ENCODE measurements at places on chromosomes 11 and 22. TPM values are rescaled to one million over a fixed set of nuclear protein-coding genes. Genes with fewer than 3 reads are reported as not detected.
A peak's percentile ranks its signal among the peaks of the same experiment; 100 is the strongest.

CHRNA10 gene
- 0.50 TPM for total RNA-seq

GUCY1A2 gene
- 0.50 TPM for total RNA-seq

NRIP3 gene
- 4.1 TPM for total RNA-seq

OR52K1 gene
- not detected for total RNA-seq

GRCh38 chr22:19109198-19110063 lies 12.8 kb downstream of the DGCR2 start:
- H3K27me3 ChIP-seq, result no peaks in the 10 kb centered on the region
- DNase-seq, result peak; percentile 48
- H3K36me3 ChIP-seq, result no peaks in the 10 kb centered on the region
- no peak overlapping the region for H3K4me3 ChIP-seq
- peaks cover 2% of the 10 kb centered on the region for H3K4me1 ChIP-seq

- no peak overlapping the region for H3K27ac ChIP-seq
- no peak overlapping the region for H3K4me3 ChIP-seq
- peaks cover 2% of the 10 kb centered on the region for H3K4me1 ChIP-seq
Measured at GRCh38 chr22:43113526-43114251, 3.1 kb downstream of the BIK start.

GRCh38 chr22:38868886-38869381 lies 3.1 kb downstream of the CBX6 start:
- DNase-seq, result peak; percentile 57
- H3K27me3 ChIP-seq, result peaks cover 2% of the 10 kb centered on the region
- no peak overlapping the region for H3K4me3 ChIP-seq
- peaks cover 19% of the 10 kb centered on the region for H3K36me3 ChIP-seq
- H3K27ac ChIP-seq, result no peak overlapping the region

- no peaks in the 10 kb centered on the region for H3K36me3 ChIP-seq
- no peaks in the 10 kb centered on the region for H3K27me3 ChIP-seq
- H3K27ac ChIP-seq, result no peak overlapping the region
- no peaks in the 10 kb centered on the region for H3K4me1 ChIP-seq
- no peak for DNase-seq
Measured at GRCh38 chr11:116488836-116489389, 283.9 kb downstream of the BUD13 start.

GRCh38 chr11:38384568-38384967 lies 1786.5 kb upstream of the RAG2 start:
- no peaks in the 10 kb centered on the region for H3K36me3 ChIP-seq
- DNase-seq, result peak; percentile 72
- no peak overlapping the region for H3K27ac ChIP-seq
- H3K4me1 ChIP-seq, result no peaks in the 10 kb centered on the region
- no peak overlapping the region for H3K4me3 ChIP-seq

GRCh38 chr11:121248496-121248895 lies 44.1 kb upstream of the SC5D start:
- H3K27ac ChIP-seq, result no peak overlapping the region
- no peak overlapping the region for H3K4me3 ChIP-seq
- H3K4me1 ChIP-seq, result no peaks in the 10 kb centered on the region
- H3K27me3 ChIP-seq, result peaks cover 2% of the 10 kb centered on the region
- H3K36me3 ChIP-seq, result no peaks in the 10 kb centered on the region

GRCh38 chr11:17287058-17287457 lies 10.5 kb downstream of the NUCB2 start:
- H3K27ac ChIP-seq, result no peak overlapping the region
- DNase-seq, result no peak
- no peaks in the 10 kb centered on the region for H3K36me3 ChIP-seq
- no peaks in the 10 kb centered on the region for H3K4me1 ChIP-seq
- no peaks in the 10 kb centered on the region for H3K27me3 ChIP-seq

GRCh38 chr22:32476281-32477195 lies 1.9 kb downstream of the FBXO7 start:
- H3K27ac ChIP-seq, result peak overlapping the region; percentile 82
- H3K27me3 ChIP-seq, result no peaks in the 10 kb centered on the region
- H3K4me3 ChIP-seq, result peak overlapping the region; percentile 97
- H3K36me3 ChIP-seq, result no peaks in the 10 kb centered on the region

DNA sequence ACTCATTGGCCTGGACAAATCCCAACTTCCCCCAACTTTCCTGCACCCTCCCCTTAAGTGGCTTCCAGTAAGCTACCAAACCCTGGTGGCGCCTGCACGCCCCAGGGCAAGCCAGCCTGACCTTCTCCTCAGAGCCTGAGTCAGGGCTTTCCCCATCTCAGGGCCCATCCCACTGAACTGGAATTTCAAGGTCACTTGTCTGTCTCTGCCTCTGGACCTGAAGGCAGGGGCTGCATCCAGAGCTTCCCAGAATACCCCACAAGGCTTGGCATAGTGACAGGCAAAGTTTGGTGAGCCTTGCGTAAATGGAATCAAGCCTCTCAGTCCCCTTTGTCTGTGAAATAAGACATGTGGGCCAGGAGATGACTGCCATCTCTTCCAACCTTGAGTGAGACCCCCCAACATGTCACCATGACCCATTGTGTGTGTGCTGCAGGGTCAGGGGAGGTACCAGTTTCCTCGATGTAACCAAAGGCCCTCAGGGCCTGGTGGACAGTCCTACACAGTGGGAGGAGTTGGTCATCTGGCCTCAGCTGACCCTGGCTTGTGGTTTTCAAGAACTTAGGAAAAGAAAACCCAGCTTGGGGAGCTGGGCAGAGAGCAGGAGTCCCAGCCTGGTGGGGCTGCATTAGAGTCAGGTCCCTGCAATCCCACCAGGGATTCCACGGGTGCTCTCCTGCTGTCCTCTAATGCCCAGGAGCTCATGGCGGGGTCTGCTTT lies 8.9 kb downstream of the ALX4 start:
- no peaks in the 10 kb centered on the region for H3K4me1 ChIP-seq
- no peak overlapping the region for H3K27ac ChIP-seq
- H3K36me3 ChIP-seq, result no peaks in the 10 kb centered on the region
- no peak overlapping the region for H3K4me3 ChIP-seq

- H3K4me3 ChIP-seq, result no peak overlapping the region
- H3K36me3 ChIP-seq, result no peaks in the 10 kb centered on the region
- H3K27me3 ChIP-seq, result no peaks in the 10 kb centered on the region
- H3K27ac ChIP-seq, result no peak overlapping the region
Measured at GRCh38 chr11:36156161-36156816, 132.9 kb downstream of the COMMD9 start.

- no peak overlapping the region for H3K4me3 ChIP-seq
- peak; percentile 23 for DNase-seq
- no peaks in the 10 kb centered on the region for H3K27me3 ChIP-seq
- H3K36me3 ChIP-seq, result no peaks in the 10 kb centered on the region
- no peak overlapping the region for H3K27ac ChIP-seq
- H3K4me1 ChIP-seq, result peaks cover 4% of the 10 kb centered on the region
Measured at GRCh38 chr22:46180370-46181137, 30.2 kb downstream of the PPARA start.

GRCh38 chr11:133723056-133723455 lies 122.3 kb downstream of the SPATA19 start:
- no peaks in the 10 kb centered on the region for H3K36me3 ChIP-seq
- H3K4me1 ChIP-seq, result no peaks in the 10 kb centered on the region
- H3K27me3 ChIP-seq, result no peaks in the 10 kb centered on the region
- DNase-seq, result no peak
- no peak overlapping the region for H3K27ac ChIP-seq

DNA sequence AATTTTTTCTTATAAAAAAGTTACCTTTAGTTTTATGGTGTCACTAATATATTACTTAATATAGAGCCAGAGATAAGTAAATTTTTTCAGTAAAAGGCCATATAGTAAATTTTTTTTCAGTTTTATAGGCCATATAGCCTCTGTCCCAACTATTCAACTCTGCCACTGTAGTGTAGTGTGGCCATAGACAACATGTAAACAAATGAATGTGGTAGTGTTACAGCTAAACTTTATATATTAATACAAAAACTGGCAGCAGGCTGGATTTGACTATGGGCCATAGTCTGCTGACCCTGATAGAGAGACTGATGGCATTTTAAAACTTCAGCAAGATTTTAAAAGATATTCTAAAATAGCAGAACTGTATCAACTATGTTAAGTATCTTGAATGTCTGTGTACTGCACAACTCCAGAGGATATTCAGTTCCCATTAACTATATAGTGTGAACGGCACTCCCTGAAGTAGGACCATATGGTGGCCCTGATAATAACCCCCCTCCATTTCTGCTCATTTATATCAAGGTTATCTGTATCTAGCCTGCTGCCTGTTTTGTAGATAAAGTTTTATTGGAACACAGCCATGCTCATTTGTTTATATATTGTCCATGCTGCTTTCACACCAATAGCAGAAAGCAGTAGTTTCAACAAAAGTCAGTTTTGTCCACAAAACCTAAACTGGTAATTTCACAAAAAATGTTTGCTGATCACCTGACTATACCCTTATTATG lies 71.6 kb downstream of the PRMT3 start:
- H3K4me3 ChIP-seq, result no peak overlapping the region
- no peaks in the 10 kb centered on the region for H3K27me3 ChIP-seq
- H3K4me1 ChIP-seq, result no peaks in the 10 kb centered on the region
- H3K36me3 ChIP-seq, result no peaks in the 10 kb centered on the region

DNA sequence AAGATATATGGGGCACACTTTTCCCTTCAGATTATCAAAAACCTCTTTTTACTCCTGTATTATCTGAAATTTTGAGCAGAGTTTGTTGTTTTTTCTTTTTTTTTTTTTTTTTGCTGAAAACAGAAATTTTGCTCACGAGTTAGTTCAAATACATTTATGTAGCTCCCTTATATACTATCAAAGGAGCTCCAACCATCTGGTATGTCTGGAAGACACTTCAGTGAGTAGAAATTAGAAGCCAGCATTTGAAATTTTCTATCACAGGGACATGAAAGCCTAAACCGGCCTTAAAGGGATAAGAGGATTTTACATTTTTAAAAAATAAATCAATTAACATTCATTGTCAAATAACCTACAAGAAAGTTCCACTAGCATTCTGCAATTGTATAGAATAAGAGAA lies 73.3 kb downstream of the DDIAS start:
- peaks cover 5% of the 10 kb centered on the region for H3K4me1 ChIP-seq
- no peak overlapping the region for H3K4me3 ChIP-seq
- DNase-seq, result no peak

DNA sequence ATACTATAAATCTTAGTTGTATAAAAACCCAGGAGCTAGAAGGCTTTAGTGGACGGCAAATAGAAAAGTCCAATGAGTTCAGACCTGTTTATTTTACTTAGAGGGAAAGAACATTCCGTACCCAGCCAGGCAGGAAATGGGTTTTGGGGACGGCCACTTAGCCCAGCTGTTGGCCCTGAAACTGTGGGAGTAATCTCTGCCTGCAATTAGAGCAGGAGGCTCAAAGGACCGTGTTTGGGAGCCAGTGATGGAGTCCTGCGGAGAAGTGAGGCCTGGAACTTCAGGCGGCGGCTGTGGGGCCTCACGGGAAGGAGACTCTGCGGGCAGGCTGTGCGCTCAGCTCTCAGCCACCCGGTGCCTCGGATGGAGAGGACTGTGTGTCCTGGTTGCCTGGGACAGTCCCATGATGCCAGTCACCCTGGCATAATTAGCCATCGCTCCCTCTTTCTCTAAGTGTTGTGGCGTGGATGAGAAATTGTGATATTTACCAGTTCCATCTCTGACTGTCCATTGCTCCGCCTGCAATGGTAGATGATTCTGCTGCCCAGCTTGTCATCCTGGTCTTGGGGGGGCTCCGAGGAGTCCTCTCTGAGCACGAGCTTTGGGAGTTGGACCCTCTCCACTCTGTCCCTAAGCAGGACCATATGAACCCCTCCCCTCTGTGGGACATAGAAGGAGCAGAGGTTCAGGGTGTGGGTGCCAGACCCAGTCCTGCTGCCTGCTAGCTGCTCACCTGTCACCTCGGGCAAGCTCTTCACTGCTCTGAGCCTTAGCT lies 530.3 kb downstream of the TBC1D22A start:
- no peak overlapping the region for H3K27ac ChIP-seq
- DNase-seq, result no peak
- H3K4me3 ChIP-seq, result no peak overlapping the region
- H3K4me1 ChIP-seq, result peaks cover 2% of the 10 kb centered on the region
- no peaks in the 10 kb centered on the region for H3K36me3 ChIP-seq

DNA sequence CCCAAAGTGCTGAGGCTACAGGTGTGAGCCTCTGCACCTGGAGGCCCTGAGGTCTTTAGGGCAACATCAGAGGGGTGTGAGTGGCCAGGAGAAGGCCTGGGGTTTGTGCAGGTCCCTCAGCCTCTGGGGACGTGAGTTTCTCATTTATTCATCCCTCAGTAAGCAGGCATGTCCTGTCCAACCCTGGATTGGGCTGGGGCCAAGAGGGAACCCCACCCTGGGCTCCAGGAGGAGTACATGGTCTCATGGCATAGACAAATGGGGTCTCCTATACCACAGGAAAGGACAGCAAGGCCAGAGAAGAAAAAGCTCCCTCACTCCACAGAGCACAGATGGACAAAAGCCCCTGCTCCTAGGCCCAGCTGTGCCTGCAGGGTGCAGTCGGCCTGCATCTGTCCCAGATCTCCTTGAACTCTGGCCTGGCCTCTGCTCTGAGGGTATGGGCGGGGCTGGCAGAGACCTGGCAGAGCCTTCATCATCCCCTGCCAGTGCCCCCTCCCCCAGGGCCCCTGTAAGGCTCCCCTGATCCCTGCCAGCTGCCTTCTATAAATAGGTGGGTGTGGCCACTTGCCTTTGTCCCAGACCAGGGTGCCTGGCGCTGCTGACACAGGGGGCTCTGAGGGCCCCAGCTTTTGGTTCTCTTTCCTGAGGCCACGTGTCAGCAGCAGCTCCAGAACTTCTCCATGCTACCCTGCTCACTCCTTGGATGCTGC lies 34.6 kb downstream of the A4GALT start:
- peaks cover 3% of the 10 kb centered on the region for H3K36me3 ChIP-seq
- H3K4me1 ChIP-seq, result peaks cover 29% of the 10 kb centered on the region
- DNase-seq, result peak; percentile 73
- no peaks in the 10 kb centered on the region for H3K27me3 ChIP-seq
- H3K4me3 ChIP-seq, result no peak overlapping the region

DNA sequence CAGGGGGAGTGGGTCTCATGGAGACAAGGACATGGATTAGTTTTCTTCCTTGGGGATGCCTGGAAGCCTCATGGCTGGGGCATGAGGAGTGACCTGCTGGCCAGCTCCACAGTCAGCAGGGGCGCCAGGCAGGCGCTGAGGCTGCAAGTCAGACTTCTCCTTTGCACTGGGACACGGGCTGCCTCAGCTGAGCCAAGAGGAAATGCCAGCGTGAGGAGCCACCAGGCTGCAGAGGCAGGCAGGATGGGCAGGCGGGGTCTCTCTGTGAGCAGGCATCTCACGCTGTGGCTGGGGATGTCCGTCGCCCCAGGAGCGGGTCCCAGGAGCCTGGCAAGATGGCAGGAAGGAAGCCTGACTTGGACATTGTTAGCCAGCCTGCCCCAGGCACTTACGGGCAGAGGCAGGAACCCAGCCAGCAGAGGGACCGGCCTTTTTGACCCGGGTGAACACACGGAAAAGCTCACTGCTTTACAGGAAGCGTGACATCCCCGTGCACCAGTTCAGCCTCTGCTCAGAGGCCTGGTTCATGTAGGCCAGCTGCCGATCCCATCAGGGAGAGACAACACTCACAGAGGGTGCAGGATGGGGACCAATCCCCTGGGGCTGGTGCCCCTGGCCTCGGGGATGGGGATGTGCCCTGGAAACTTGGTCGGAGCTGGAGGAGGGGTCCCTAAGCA lies 10.2 kb downstream of the GNB1L start:
- no peak overlapping the region for H3K27ac ChIP-seq
- H3K36me3 ChIP-seq, result no peaks in the 10 kb centered on the region
- H3K4me3 ChIP-seq, result no peak overlapping the region
- peaks cover 5% of the 10 kb centered on the region for H3K4me1 ChIP-seq
- H3K27me3 ChIP-seq, result no peaks in the 10 kb centered on the region
- no peak for DNase-seq

All from fibroblast of lung (primary cell).